ENCODE measurements at places on chromosomes 6 and 20.

- H3K27ac ChIP-seq: no peak overlapping the region
- no peaks in the 10 kb centered on the region for H3K27me3 ChIP-seq
- H3K36me3 ChIP-seq: no peaks in the 10 kb centered on the region
- no peaks in the 10 kb centered on the region for H3K4me1 ChIP-seq
- no peak for DNase-seq
Measured at GRCh38 chr6:92922216-92922806, 497.0 kb downstream of the EPHA7 start.

GRCh38 chr6:84026721-84027164 is 6.8 kb upstream of the MRAP2 start:
- no peak overlapping the region for H3K27ac ChIP-seq
- no peaks in the 10 kb centered on the region for H3K4me1 ChIP-seq

- peaks cover 46% of the 10 kb centered on the region for H3K4me1 ChIP-seq
- H3K4me3 ChIP-seq: no peak overlapping the region
- H3K36me3 ChIP-seq: no peaks in the 10 kb centered on the region
- H3K27me3 ChIP-seq: no peaks in the 10 kb centered on the region
- H3K27ac ChIP-seq: no peak overlapping the region
Measured at GRCh38 chr6:36765594-36766398, 68.2 kb downstream of the RAB44 start.

GRCh38 chr6:163192591-163192990 is 221.9 kb upstream of the QKI start:
- H3K4me3 ChIP-seq: no peak overlapping the region
- no peak for DNase-seq
- H3K27ac ChIP-seq: no peak overlapping the region
- no peaks in the 10 kb centered on the region for H3K36me3 ChIP-seq
- no peaks in the 10 kb centered on the region for H3K27me3 ChIP-seq

DNA sequence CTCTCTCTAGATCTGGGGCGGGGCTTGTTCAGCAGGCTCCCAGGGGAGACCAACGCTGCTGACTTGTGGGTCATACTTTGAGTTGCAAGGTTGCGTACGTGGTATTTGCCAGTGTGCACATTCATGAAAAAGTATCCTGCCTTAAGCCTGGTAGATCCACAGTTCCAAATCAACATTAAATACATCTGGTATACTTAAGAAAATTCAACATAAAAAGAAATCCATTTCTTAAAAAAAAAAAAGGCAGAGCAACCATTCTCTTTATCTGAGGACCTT is 81.4 kb downstream of the SLC22A3 start:
- no peak overlapping the region for H3K4me3 ChIP-seq
- no peak for DNase-seq
- no peaks in the 10 kb centered on the region for H3K36me3 ChIP-seq
- H3K27me3 ChIP-seq: no peaks in the 10 kb centered on the region

GRCh38 chr20:841568-842546 is 8.3 kb downstream of the FAM110A start:
- peak overlapping the region; percentile 54 for H3K4me3 ChIP-seq
- no peaks in the 10 kb centered on the region for H3K27me3 ChIP-seq
- peaks cover 38% of the 10 kb centered on the region for H3K4me1 ChIP-seq

DNA sequence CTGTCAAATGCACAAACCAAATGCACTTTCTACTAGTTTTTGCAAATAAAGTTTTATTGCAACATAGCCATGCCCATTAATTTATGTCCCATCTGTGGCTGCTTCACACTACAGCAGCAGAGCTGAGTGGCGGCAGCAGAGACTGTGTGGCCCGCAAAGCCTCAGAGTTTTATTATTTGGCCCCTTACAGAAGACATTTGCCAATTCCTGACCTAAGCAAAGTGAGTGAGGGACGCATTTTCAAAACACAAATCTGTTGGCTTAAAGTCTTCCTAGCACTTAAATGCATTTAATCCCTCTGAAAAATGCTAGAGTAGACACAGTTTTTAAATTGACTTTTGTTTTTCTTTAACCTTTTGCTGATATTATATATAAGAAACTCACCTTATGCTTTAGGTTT is 126.4 kb downstream of the PHACTR3 start:
- H3K4me3 ChIP-seq: no peak overlapping the region
- no peaks in the 10 kb centered on the region for H3K27me3 ChIP-seq
- no peaks in the 10 kb centered on the region for H3K36me3 ChIP-seq

DNA sequence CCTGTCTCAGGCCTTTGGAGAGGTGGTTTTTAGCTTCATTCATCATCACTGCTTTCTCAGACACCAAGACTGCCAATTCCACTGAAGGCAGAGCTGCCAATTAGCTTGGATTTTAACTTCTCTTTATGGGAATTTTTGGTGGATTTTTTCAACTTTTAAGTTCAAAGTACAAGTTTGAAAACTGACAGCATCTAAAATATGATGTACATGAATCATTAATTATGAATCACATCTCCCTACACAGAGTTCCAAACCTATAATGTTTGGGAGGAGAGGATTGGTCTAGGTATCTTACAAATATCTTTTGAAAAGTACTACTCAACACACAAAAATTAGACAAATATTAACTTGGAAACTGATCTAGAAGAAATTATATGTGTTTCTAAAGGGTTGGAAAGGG is 25.5 kb downstream of the CNKSR3 start:
- DNase-seq: no peak
- H3K4me1 ChIP-seq: peaks cover 34% of the 10 kb centered on the region
- no peak overlapping the region for H3K27ac ChIP-seq
- no peaks in the 10 kb centered on the region for H3K27me3 ChIP-seq

- no peaks in the 10 kb centered on the region for H3K4me1 ChIP-seq
- H3K27me3 ChIP-seq: no peaks in the 10 kb centered on the region
- DNase-seq: no peak
- no peak overlapping the region for H3K27ac ChIP-seq
- no peak overlapping the region for H3K4me3 ChIP-seq
- no peaks in the 10 kb centered on the region for H3K36me3 ChIP-seq
Measured at GRCh38 chr6:41216616-41217015, 11.5 kb upstream of the TREML4 start.

DNA sequence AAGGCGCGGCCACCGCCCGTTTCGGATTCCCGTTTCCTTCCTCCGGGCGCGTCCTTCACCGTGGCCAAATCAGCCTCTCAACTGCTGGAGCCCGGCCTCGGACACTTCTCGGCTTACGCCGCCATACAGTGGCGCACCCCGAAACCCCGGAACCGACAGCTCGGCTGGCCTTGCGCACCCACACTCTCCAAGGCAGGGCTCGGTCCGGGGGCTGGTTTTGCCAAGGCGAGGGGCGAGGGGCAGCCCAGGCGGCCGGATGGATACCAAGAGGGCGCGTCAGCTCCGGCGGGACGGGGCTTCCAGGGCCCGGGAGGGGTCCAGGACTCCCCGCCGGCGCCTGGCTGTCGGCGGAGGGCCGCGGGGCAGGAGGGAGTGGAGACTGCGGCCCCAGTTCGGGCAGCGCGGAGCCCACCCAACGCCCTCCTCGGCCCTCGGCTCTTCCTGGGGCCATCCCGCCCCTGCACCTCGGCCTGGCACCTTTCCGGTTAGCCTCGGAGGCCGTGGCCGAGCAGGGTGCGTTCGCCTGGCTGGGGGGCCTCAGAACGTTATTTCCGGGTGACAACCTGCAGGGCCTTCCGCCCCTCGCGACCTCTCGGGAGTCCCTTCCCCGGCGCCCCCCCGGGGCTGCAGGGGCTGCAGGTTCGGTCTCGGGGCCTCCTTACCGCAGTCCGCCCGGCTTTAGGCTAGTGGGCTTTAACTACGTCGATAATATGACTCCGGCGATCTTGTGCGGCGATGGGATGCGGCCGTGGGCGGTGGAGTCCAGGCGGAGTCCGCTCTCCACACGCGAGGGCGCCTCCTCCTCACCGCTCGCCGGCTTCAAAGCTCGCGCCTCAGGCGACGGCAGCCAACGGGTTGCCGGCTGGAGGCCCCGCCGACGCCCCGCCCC is 697 bp upstream of the CEP43 start:
- H3K27ac ChIP-seq: peak overlapping the region; percentile 77
- H3K4me1 ChIP-seq: no peaks in the 10 kb centered on the region
- no peaks in the 10 kb centered on the region for H3K36me3 ChIP-seq
- H3K4me3 ChIP-seq: peak overlapping the region; percentile 78
- DNase-seq: no peak

DNA sequence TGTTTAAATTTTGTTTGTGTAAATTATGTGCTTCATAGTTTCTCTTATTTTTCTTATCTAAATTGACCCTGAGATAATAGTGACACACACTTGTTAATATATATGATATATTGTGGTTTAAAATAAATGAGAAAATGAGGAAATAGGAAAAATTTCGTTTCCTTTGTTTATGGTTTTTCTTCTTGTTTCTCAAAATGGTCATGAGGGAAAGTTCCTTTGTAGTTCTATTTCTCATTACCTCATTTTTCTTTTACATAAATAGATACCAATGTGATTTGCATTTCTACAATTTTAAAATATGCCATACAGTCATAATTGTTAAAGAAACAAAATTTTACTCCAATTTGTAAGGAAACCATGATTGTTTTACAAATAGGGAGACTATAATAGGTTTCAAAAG is 9.2 kb downstream of the OR2A4 start:
- H3K27me3 ChIP-seq: no peaks in the 10 kb centered on the region
- DNase-seq: no peak
- no peak overlapping the region for H3K4me3 ChIP-seq

GRCh38 chr20:35575958-35576357 is 34.1 kb downstream of the ERGIC3 start:
- no peaks in the 10 kb centered on the region for H3K27me3 ChIP-seq
- no peaks in the 10 kb centered on the region for H3K4me1 ChIP-seq
- no peaks in the 10 kb centered on the region for H3K36me3 ChIP-seq
- DNase-seq: no peak
- H3K27ac ChIP-seq: no peak overlapping the region

DNA sequence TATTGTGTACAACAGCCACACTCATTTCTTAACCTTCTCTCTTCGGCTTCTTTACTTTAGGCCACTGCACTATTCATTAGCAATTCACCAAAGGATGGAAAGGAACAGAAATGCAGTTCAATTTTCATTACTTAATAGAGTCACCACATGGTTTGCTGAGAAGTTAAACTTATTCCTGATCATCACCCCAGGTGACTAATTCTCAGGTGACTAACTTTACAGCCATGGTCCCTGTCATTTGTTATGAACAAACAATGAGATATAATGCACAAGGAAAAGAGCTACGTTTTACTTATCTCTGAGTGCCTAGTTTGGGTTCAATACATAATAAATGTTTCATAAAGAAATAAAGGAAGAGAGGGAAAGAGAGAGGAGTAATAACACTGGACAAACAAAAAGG is 45.8 kb upstream of the DST start:
- H3K4me1 ChIP-seq: peaks cover 70% of the 10 kb centered on the region
- no peak overlapping the region for H3K4me3 ChIP-seq
- peak overlapping the region; percentile 93 for H3K27ac ChIP-seq

DNA sequence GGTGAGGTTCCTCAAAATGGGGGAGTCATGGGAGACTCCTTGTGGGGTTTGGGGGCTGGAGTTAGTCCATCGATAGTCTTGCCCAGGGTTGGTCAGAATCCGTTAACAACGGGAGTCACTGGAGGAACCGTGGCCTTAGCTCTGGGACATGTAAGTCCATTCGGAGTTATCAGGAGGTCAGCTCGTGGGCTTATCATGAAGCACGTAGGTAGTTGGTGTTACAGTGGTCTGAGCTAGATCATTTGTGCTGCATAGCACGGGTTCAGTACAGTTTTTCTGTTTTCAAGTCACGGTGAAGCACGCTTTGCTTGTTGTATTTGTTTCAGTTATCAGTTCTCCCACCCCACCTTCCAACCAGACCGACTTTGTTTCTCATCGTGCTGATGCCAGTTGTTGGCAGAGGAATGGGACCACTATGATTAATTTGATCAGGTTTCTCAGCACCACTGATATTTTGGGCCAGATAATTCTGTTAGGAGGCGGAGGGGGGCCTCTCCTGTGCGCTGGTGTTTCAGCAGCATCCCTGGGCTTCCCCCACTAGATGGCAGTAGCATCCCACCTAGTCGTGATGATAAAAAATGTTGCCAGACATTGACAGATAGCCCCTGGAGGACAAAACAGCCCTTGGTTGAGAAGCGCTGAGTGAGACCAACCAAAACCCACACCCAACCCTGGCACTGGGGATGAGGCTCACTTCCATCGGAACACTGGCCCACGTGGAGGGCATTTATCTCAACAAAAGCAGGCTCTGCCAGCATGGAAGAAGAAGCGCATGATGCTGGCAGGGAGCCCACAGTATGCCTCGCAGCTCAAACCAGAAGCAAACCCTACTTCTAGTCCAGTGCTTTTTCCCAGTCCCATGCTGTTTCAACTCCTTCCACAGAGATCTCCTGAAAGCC is 2.2 kb upstream of the APMAP start:
- H3K4me1 ChIP-seq: no peaks in the 10 kb centered on the region
- H3K36me3 ChIP-seq: no peaks in the 10 kb centered on the region
- peak; percentile 84 for DNase-seq
- H3K4me3 ChIP-seq: no peak overlapping the region

DNA sequence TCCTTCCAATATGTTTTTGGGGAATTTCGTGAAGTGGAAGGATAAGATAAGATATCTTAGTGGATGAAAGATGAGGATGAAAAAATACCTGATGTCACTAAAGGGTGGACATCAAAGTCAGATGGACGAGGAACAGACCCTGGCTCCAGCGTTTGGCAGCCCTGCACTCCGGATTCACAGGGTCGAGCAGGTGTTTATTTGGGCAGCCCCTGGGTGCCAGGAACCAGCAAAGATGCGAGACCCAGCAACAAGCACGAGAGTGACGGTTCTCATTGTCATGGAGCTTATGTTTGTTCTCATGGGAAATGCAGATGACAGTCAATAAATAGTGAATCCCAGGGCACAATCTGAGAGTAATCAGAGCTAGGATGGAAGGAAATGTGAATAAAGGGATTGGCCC is 131.1 kb downstream of the PHACTR3 start:
- no peaks in the 10 kb centered on the region for H3K36me3 ChIP-seq
- H3K4me1 ChIP-seq: no peaks in the 10 kb centered on the region
- H3K27ac ChIP-seq: no peak overlapping the region
- no peak overlapping the region for H3K4me3 ChIP-seq

DNA sequence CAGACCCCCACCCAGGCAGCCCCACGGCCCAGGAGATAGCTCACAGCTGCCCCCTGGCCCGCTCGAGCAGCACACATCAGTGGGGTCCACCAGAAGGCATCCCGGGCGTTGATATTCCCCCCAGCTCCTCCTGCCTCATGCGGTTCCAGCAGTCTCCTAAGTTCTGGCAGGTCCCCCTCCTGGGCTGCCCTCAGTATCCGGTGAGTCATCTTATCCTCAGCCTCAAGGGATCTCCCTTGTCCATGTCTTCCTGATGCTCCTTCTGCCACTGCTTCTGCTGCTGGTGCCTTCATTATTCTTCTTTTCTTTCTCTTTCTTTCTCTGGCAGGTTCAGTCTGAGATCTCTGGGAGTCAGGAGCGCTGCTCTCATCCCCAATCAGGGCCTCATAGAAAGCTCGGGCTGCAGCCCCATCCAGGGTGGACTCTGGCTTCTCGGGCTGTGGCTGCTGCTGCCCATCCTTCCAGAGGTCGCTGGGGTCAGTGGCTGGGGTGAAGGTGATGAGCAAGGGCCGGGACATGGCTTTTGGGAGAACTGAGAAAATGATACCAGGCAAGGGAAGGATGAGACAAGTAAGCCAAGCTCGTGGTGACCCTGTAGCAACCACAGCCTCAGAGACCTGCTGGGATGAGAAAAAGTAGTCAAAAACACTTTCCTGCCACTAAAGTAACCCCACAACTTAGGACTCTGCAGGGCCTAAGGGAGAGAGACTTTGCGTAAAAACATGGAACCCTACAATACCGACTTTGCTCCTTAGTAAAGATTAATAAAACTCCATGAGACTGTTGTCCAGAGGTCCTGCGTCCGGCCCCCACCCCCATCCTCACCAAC is 622 bp downstream of the GPANK1 start:
- peak overlapping the region; percentile 97 for H3K27ac ChIP-seq
- no peaks in the 10 kb centered on the region for H3K27me3 ChIP-seq
- peaks cover 58% of the 10 kb centered on the region for H3K4me1 ChIP-seq

GRCh38 chr6:40717411-40718057 is 130.4 kb upstream of the LRFN2 start:
- H3K4me1 ChIP-seq: no peaks in the 10 kb centered on the region
